Activated T-helper 1 cell treated with anti-CD3 and anti-CD28 coated beads, Interleukin-2, amount 50 U/mL, for 16 hours (primary cell): ENCODE measurements at places on chromosomes 5 and 9.

- no peak for DNase-seq
These were observed 250.9 kb upstream of the ZNF608 start for GRCh38 chr5:124997186-124997893.

DNA sequence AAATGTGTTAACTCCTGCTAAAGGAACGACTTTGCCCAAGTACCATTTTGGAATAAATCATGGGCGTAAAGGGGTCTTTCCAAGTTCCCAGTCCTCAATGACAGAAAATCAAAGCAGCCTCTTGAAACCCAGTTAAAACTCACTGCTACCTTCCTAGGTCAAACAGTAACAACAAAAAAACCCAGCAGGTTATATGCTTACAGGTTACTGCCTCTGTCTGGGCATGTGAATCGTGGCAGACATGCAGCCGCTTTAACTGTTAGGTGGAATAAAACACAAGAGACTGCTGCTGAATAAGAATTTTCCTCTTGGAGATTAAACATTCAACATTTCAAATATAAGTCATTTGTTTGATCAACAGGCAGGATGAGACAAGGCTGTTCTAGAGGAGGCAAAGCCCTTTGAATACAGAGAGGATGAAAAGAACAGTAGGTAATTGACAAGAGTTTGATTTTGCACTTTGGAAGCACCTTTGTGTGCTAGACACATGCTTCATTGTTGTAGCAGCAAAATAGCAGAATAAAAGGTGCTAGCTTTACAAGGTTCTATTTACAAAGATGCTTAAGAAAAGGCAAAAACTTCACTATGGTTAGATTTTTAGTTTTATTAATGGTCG is 319.4 kb downstream of the NDUFS4 start:
- DNase-seq, result no peak

- DNase-seq, result no peak
These were observed 175.3 kb downstream of the RFK start for GRCh38 chr9:76218886-76219445.

DNA sequence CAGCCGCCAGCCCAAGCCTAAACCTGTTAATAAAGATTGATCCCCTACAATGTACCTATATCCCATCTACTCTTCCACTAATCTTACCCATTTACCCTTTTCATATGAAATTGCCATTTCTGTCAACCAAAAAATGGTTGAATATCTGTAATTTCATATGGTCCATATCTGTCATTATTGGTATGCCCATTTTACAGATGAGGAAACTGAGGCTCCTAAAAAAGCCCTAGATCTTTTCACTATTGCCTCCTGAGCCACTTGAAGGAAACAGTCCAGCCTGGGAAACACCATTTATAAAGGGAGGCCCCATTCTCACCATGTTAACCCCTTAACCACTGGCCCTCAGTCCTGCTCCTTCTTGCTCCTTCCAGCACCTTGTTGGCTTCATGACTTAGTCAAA is 41.2 kb upstream of the SNAPC3 start:
- DNase-seq, result no peak

DNA sequence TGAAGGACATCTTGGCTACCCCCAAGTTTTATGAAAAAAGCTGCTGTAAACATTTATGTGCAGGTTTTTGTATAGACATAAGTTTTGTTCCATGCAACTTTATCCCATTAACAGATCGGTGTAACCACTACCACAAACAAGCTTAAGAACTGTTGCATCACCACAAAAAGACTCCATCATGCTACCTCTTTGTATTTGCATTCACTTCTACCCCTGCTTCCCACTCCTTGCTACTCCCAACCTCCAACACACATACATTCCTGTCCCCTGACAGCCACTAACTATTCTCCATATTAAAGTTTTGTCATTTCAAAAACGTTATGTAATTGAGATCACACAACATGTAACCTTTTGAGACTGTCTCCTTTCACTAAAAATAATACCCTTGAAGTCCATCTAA is 57.8 kb upstream of the LHFPL2 start:
- no peak for DNase-seq

GRCh38 chr5:158905281-158905680 is 194.4 kb downstream of the EBF1 start:
- no peak for DNase-seq

DNA sequence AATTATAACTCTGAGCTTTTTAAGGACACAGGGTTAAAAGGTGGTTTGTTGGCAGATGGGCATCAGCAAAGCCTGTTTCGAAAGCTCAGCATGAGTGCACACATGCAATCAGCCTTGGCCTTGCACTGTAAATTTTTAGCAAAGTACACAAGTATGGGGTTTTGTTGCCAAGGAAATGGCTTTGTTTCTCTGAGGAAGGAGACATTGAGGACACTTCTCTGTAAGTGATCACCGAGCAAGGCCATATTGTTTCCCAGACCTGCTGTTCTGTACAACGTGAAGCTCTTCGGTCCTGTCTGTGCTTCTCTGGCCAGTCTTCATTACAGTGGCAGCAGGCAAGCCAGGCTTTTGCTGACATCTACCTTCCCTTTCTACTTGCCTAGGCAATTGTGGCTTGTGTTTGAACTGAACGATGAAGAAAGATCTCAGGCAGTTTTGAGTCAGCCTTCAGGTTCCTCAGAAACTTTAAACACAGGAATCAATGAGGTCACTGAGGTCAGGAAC is 27.9 kb upstream of the GLRX start:
- no peak for DNase-seq

- no peak for DNase-seq
These were observed 59.2 kb downstream of the C9orf50 start for GRCh38 chr9:129561594-129562281.

- DNase-seq, result no peak
These were observed 358.4 kb upstream of the RPS23 start for GRCh38 chr5:82636591-82636990.

- peak; percentile 10 for DNase-seq
These were observed 19.6 kb upstream of the TMEM252 start for GRCh38 chr9:68560071-68560844.

DNA sequence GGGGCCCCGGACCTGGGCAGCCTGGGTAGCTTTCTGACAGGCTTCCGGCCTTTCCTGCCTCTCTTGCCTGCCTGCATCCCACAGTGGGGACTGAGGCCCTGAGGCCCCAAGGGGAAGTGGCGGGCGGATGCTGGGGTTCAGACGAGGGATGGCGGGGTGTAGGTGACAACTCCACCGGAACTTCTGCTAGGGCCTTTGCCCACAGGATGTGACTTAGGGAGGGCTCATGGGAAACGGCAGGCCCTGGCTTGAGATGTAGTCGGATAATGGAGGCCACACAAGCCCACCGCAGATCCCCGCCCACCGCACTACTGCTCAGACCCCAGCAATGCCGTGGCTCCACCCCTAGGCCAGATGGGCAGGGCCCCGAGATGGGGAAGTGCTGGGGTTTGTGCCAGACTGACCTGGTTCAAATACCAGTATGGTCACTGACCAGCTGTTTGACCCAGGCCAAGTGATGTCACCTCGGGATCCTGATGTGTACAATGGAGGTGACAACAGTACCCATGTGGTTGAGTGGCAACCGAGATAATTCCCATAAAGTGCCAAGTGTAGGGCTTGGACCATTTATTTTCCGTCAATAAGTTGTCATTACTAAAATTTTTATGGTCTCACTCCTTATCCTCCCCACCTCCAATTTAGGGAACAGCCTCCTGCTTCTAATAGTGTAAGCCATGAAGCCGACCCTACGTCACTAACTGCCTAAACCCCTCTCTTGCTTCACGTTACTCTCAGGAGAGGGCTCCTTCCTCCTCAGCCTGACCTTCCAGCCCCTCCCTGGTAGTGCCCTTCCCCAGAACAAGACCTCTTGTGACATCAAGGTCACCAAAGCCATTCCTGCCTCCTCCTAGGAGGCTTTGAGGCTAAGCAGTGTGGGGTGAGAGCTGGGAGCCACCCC is 2.5 kb upstream of the CDK9 start:
- DNase-seq, result peak; percentile 46

GRCh38 chr9:95100071-95100627 is 217.4 kb downstream of the FANCC start:
- no peak for DNase-seq

- DNase-seq, result no peak
These were observed 601 bp upstream of the FAF2 start for GRCh38 chr5:176447591-176447977.

DNA sequence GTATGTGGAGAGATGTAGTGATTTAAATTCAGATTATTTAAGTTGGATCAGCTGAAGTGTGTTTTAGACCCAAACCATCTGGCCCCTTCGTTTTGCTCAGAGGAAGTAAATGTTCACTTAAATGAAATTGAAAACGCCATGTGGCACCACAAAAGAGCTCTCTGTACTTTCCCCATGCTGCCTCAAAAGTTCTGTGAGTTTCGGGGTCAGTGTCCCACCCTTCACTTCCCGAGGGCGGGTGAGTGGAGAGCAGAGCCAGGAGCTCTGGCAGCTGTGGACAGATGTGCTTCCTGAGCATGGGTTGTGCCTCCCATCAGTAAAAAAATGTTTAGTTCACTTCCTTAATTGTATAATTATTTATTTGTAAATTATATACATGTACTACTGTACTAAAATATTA is 48.4 kb downstream of the PSD2 start:
- DNase-seq, result no peak

DNA sequence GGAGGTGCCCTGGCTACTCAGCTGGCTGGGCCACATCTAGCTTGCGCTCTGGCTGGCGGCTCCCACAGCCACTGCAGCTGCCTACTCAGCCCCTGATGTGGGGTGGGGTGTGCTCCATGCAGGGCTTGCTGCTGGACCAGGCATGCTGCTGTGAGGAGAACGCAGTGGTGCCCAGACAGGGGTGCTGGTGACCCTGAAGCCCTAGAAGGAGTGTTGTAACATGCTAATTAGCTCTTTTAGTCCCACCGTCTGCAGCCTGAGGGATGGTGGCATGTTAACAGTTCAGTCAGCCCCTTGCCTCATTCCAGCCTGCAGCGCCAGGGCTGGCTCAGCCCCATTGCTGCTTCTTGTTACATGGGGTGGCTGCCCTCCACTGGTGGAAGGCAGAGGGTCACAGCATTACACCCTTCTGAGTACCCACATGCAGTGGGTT is 642.3 kb downstream of the DMRTA1 start:
- no peak for DNase-seq

GRCh38 chr9:96258967-96259366 is 43.0 kb downstream of the HSD17B3 start:
- DNase-seq, result no peak

GRCh38 chr9:6880626-6881025 is 122.9 kb downstream of the KDM4C start:
- DNase-seq, result no peak

DNA sequence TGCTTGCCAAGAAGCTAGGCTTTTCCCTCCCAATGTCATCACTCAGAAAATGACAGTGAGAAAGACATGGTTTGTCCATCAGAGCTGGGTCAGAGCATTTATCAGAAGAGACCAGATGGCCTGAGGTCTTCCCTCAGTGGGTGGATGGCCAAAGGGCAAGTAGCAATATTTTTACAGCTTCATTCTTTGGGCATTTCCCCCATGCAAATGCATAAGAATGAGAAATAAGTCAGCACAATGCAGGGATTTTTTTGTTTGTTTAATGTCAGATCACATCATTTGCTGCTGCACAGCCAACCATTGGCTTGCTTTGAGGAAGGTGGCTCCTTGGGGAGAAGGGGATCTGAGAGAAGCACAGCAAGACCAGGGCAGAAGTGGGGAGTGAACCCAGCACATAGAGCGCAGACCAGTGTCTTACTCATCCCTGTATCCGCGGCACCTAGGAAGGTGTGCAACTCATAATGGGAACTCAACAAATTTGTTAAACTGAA is 209.6 kb downstream of the SEMA6A start:
- DNase-seq, result no peak

GRCh38 chr5:43210570-43210969 is 18.5 kb downstream of the NIM1K start:
- no peak for DNase-seq

GRCh38 chr5:22651355-22651754 is 201.8 kb downstream of the CDH12 start:
- no peak for DNase-seq

- no peak for DNase-seq
These were observed 65.6 kb downstream of the ANXA2R start for GRCh38 chr5:42974536-42974935.

GRCh38 chr5:167835146-167835545 is 456.3 kb upstream of the WWC1 start:
- DNase-seq, result no peak

DNA sequence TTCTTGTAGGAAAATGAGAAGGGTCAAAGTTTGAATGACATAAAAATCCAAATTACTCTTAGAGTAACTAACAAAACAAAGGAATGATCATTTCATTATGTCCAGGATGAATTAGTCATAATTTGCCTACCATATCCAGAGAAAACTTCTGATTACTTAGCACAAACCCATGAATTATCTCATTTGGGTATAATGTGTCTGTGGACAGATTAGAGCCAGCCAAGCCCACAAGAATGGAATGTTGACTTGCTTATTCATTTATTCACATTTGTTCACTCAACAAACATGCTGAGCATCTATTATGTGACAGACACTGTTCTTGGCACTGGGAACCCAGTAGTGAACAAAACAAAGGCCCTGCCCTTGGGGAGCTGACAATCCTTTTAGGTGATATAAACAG is 87.4 kb downstream of the APBA1 start:
- no peak for DNase-seq

GRCh38 chr5:91049800-91050199 is 333.3 kb downstream of the ARRDC3 start:
- DNase-seq, result no peak

DNA sequence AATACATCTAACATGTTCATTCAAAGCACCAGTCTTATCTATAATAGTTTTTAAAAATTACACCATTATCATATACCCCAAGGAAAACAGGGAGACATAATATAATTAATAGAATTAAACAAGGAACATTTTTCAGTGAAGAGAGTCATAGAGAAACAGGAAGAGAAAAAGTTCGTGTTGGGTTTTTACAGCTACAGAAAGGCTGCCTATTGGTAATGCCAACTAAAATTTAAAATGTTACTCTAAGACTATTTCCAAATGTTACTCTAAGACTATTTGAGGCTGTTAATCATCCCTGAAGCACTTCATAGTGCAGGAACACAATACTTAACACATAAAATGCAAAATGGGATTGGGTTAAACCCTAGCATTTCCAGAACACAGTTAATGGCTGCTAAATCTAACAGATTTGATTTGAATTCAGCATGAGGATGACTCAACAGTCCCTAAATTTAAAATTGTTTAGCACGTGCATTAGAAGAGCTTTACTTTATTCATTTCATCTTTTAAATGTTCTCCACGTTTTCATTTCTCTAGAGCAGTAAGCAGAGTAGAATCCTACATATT is 54.5 kb downstream of the OXCT1 start:
- DNase-seq, result no peak

DNA sequence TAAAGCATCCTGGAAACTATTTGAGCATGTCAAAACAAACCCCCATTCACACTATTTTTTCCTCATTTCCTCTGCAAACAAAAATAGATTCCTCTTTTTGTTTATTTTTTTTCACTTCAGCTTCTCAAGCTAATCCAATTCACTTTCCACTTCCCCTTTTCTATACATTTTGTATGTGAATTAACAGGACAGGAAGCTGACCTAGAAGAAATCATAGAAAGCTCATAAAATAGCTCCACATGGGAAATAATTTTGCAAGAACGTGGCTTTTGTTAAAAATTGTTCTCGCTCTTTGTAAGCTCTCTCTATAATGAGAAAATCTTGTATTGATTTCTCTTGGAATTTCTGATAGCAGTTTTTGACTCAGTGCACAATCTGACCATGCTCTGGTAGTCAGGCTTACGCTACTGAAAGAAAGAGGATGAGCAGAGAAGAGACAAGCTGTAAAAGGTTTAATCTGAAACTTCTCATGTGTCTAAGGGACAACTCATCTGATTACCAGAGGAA is 215.8 kb downstream of the ADAMTS12 start:
- no peak for DNase-seq

- no peak for DNase-seq
These were observed 7.3 kb downstream of the ANKH start for GRCh38 chr5:14864181-14864812.

GRCh38 chr9:134914501-134914834 is 3.2 kb downstream of the FCN1 start:
- DNase-seq, result no peak
